Adipocyte (in vitro differentiated cells): ENCODE measurements at places on chromosomes 16 and 17.

DNA sequence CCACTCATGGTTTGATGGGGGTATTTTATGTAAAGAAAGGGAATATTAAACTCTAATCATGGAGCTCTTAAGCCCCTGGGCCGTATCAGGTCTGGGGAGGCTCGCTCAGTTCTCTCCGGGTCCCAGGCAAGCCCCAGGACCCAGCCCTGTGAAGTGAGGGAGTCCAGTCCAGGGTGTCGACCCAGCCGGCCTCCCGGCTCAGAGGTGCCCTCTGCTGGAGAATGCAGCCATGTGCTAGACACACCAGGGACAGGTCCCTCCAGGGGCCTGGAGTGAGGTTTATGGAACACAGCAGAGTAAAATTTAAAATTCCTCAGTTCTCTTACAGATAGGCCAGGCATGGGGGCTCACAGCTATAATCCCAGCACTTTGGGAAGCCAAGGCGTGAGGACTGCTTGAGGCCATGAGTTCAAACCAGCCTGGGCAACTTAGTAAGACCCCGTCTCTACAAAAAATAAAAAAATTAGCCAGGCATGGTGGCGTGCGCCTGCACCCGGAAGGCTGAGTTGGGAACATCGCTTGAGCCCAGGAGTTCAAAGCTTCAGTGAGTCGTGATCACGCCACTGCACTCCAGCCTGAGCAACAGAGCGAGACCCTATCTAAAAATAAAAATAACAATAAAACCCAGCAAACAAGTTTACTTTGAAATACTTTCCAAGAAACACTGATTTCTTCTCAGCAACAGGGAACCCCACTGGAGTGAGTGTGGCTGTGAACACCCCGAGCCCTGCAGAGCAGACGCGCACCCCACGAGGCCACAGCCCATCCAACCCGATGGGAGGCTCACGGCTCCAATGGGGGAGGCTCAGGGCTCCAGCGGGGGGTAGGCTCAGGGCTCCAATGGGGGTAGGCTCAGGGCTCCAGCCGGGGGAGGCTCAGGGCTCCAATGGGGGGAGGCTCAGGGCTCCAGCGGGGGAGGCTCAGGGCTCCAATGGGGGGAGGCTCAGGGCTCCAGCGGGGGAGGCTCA lies 72.2 kb downstream of the ZNF778 start:
- peak; percentile 82 for DNase-seq

DNA sequence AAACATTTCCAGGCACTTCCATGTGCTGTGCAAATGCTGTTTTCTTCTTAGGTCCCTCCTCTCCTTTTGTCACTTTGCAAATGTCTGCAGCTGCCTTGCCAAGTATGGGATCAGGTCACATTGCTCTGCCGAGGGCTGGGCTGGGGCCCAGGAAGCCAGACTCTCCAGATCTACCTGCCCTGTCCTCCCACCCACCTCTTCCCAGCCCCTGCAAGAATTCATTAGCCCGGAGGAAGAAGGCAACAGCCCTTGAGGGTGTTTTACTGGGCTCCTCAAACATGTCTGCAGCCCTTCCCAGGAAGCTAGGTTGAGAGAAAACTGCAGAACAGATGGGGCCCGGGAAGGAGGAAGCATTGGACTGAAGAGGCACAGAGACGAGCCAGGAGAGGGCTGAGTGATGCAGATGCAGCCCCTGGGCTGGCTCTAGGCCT lies 47.1 kb downstream of the WSB1 start:
- no peak for DNase-seq

DNA sequence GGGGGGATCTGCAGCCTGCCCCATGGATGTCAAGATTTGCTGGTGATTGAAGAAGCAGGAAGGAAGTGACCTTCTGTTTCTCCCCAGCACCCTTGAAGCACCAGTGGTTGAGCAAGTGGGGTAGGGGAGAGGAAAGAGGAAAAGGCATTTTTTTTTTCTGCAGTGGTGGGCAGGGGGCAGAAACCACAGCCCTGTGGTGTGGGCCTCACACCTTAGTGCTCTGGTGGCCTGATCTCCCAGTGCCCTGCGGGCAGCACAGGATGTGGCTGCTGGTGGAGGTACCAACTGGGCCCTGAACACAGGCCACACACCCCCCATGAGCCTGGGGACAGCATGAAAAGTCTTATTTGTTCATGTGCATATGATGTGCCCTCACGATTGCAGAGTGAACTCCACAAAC lies 7.1 kb downstream of the ITGAD start:
- no peak for DNase-seq

GRCh38 chr17:69878661-69879060 lies 196.4 kb upstream of the KCNJ16 start:
- no peak for DNase-seq

GRCh38 chr17:81926451-81927151 lies 934 bp downstream of the MAFG start:
- DNase-seq: peak; percentile 91

DNA sequence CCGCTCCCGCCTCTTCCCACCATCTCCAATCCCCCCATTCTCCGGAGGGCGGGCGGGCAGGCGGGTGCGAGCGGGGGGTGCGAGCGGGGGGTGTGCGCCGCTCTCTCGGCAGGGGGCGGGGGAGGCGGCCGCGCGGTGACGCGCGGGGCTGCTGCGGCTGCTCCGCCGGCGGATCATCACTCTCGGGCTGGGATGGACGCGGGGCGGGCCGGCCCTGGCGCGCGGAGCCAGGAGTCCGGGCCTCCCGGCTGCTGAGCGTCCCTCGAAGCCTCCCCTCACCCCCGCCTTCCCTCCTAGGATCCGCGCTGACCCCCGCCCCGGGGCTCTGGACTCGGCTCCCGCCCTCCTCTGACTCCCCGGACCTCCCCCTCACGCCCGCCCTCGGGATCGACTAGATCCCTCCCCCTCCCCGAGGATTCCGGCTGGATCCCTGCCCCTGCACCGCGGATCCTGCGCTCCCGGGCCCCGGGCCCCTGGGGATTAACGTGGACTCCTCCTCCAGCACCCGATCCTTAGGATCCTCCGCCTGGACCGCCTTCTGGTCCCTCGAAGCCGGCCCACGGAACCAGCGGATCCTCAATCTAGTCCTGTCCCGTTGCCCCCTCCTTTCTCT lies 946 bp upstream of the TMEM256 start:
- DNase-seq: no peak

DNA sequence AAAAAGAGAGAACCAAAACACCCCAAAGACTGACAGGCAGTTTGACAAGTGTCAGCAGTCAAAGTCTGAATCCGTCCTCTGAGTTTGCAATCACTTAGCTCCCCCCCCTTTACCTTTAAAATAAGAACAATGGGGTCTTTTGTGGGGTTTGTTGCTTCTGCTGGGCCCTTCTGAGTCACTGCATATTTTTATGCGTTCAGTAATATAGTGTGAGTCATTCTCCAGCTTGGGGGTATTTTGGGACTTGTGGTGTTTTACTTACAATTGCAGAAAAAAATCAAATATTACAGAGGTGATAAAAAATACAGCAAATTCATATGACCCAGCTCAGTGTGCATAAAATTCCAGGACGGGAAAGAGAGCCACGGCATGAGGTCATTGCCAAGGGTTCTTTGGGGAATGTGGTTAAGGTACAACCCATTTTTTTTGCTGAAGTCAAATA lies 120.1 kb downstream of the CYLD start:
- peak; percentile 41 for DNase-seq

GRCh38 chr17:61568219-61569072 lies 22.6 kb downstream of the NACA2 start:
- DNase-seq: no peak

DNA sequence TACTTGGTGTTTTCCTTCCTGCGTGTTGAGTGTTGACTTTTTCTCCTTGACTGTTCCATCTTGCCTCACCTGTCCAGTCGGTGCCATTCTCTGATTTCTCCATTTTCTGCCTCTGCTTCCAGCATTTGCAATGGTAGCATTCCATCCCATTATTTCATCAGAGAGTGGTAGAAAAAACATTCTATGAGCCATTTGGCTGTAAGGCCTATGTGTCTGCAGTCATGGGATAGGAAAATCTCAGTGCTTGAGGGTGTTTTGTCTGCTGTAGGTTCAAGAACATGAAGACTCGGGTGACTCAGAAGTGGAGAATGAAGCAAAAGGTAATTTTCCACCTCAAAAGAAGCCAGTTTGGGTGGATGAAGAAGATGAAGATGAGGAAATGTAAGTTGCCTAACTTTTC lies 2.7 kb downstream of the UTP18 start:
- peak; percentile 38 for DNase-seq

DNA sequence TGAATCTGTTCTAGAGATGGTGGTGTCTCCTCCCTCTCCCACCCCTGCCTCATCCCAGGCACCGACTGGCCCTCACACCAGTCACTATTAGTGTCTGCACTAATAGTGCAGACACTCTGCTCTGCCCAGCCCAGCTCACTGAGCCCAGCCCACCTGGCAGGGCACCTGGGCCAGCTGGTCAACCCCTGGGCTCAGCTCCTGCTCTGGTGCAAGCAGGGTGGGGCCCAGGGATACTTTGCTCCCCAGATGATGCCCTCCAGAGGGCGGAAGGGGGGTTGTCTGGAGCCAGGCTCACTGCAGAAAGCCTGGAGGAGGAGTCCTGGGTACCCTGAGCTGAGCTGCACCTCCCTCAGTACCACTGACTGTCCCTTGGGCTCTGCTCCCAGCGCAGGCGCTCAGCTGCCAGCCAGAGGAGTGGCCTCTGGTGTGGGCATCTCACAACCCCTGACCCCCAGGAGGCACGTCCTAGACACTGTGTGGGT lies 14.5 kb downstream of the RAB11FIP4 start:
- DNase-seq: no peak

- DNase-seq: no peak
Observed at GRCh38 chr16:8417145-8417544, 173.2 kb downstream of the TMEM114 start.

GRCh38 chr16:84443166-84443802 lies 61.2 kb downstream of the MEAK7 start:
- no peak for DNase-seq

GRCh38 chr17:34306466-34306865 lies 12.8 kb upstream of the CCL8 start:
- DNase-seq: peak; percentile 77

DNA sequence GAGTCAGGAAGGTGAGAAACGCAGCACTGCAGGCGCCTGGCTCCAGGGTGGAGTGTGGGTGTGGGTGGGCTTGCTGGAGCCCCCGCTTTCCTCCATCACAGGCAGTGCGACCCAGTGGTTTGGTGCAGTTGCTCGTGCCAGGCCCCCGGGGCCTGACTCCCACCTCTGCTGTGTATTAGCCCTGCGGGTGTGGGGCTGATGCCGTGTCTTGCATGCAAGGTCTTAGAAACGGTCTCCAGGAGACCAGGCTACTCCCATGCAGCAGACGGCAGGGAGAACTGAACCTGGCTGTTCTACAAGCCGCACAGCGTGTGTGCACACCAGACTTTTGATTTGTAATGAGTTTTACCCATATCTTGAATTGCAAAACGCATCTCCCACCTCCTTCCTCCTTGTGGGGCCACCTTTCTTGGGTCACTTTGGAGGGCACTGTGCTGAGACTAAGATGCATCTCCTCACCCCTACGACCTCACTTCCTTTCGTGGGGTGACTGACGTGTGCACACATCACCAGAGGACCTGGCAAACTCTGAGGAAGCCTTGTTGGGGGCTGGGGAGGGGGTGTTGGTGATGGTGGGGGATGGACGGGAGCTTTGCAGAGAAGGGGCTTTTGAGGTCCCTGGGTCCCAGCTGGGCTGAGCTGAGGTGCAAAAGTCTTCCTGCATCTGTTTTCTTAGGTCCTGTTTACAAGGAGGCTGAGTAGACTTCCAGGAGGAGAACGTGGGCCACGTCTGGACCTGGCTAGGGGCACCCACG lies 101.8 kb upstream of the TNRC6C start:
- no peak for DNase-seq

DNA sequence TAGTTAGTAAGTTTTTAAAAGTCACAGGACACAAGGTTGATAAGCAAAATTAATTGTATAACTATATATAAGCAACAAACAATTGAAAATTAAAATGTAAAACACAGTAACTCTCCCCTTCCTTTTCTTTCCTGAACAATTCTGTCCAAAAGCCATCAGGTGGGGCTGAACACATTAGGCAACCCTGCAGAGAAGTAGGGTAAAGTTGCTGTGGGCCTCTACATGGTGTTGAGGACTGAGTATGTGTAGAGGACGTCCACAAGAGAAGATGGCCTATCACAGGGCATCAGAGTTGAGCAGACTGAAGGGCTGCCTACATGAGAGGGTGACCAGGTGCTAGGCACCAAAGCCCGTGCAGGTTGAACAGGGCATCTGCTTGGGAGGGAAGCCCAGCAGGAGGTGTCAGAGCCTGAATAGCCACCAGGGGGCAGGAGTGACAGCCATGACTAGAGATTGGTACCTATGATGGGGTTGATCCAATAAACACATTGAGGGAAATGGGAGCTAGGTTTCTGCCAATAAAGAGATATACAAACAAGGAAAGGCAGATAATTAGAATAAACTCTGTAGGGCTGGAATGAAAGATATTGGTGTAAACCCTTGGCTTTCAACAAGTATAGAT lies 415.1 kb downstream of the NPIPA8 start:
- no peak for DNase-seq

DNA sequence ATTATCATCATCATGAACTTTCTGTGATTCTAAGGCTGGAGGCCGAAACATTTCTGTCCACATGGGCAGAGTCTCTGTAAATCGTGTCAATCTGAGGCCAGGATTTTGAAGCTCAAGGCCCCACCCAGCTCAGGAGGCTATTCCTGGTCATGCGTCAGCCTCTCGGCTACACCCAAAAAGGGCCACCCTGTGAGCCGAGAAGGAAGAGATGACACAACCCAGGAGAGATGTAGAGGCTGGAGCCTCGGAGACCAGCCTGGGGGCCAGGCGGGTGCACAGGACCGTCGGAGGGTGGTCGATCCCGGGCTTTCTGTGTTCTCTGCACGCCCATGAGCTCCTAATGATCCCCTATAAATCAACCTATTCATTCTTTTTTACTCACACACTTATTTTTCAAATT lies 1.1 kb upstream of the CACNG1 start:
- no peak for DNase-seq

- DNase-seq: no peak
Observed at GRCh38 chr17:36937959-36938565, 787 bp downstream of the LHX1 start.

- DNase-seq: no peak
Observed at GRCh38 chr17:82878527-82878926, 38.7 kb upstream of the ZNF750 start.

DNA sequence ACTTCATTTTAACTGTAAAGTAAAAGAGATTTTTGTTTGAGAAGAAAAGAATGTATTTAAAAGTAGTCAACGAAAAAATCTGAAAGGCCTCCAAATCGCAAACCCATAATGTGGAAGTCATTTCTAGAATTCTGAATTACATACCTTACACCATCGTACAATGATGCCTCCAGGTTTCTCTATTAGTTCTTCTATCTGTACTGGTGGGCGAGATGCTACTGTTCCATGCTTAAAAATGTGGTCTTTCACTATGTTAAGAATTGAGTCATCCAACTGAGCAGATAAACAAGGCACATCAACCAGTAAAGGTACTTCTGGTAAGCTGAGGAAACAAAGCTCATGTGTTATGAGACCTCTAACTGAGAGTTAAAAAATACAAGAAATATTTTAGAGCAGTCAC lies 28.5 kb downstream of the CRLF3 start:
- no peak for DNase-seq
